ENCODE measurements at places on chromosomes 1 and 21. TPM values are rescaled to one million over a fixed set of nuclear protein-coding genes. Genes with fewer than 3 reads are reported as not detected.
A peak's percentile ranks its signal among the peaks of the same experiment; 100 is the strongest.

The GJA9 gene
- total RNA-seq, result not detected

The CCDC27 gene
- not detected for total RNA-seq

The CNIH3 gene
- total RNA-seq, result 1.5 TPM

The CD1D gene
- total RNA-seq, result not detected

The OR2T29 gene
- total RNA-seq, result not detected

DNA sequence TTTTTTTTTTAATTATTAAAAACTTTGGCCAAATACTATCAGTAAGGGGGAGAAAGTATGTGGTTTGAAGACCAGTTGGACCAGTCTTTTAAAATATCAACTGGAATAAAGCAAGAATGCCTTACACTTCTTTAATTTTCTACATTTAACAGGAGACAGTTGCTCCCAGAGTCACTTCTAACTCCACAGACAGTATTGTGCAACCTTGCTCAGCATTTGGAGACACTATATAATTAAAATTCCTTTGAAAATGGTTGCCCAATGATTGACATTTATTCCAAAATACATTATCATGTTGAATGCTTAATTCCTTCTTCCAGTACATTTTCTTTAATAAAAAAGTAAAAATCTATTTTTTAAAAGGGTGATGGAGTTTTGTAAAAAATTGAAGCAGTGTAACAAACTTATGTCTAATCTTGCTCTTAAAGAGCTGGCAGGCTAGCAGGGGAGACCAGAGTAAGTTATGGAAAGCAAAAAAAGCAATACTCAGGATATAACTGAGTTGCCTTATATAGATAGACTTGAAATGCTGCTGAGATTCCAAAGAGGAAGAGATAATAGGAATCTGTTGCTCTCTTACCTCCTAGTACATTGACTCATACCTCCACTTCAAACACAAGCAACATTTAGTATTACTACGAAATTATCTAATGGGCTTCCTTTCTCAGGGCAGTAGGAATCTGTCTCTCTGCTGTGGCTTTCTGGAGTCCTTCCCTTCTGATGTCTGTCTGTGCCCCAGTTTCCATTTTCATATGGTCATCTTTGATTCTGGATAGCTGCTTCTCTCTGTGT lies 69.7 kb upstream of the RGL1 start:
- H3K27ac ChIP-seq, result peak overlapping the region; percentile 50
- H3K36me3 ChIP-seq, result no peaks in the 10 kb centered on the region
- H3K27me3 ChIP-seq, result no peaks in the 10 kb centered on the region
- no peak overlapping the region for H3K4me3 ChIP-seq
- no peak for DNase-seq

DNA sequence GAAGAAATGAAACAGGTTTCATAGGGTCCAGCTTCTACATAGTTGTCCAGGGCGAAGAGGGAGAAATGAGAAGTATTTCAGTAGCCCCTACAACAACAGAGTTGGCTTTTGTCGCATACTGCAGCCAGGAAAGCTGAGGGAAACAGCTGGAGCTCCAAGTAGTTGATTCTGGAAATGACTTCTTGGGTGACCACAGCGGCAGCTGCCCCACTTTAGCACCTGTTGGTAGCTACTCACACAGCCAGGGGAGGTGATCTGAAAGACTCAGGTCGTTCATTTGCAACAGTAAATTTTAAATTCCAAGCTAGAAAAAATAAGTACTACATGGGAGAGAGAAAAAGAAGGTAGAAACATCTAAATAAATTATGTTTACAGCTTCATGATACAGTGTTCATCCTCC lies 2.3 kb downstream of the TTC13 start:
- no peak for DNase-seq
- H3K27ac ChIP-seq, result no peak overlapping the region

- H3K4me1 ChIP-seq, result peaks cover 17% of the 10 kb centered on the region
- no peak overlapping the region for H3K27ac ChIP-seq
- H3K4me3 ChIP-seq, result no peak overlapping the region
- no peak for DNase-seq
These were observed 18.9 kb downstream of the CDK18 start for GRCh38 chr1:205523261-205523890.

DNA sequence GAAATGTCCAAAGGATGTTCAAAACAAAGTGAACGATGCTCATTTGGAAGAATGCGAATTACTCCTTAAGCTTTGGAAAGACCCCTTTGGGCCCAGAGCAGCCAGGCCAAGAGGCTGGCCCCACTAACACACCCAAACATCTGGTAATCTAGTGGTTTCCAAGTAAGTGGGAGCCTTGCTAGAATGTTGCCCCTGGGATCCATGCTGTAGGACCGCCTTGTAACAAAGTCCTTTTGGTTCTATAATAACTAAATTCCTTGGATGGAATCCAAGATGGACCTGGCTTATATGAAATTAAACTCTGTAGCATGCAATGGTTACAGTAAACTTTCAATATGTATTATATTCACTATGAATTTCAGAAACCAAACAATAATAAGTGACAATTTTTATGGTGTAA lies 25.3 kb downstream of the GPR3 start:
- H3K27ac ChIP-seq, result peak overlapping the region; percentile 98
- DNase-seq, result no peak
- H3K4me3 ChIP-seq, result no peak overlapping the region
- H3K36me3 ChIP-seq, result peaks cover 28% of the 10 kb centered on the region

- peak overlapping the region; percentile 89 for H3K27ac ChIP-seq
- H3K27me3 ChIP-seq, result no peaks in the 10 kb centered on the region
- peaks cover 36% of the 10 kb centered on the region for H3K4me1 ChIP-seq
These were observed 2.1 kb downstream of the C1orf21 start for GRCh38 chr1:184388971-184389370.

DNA sequence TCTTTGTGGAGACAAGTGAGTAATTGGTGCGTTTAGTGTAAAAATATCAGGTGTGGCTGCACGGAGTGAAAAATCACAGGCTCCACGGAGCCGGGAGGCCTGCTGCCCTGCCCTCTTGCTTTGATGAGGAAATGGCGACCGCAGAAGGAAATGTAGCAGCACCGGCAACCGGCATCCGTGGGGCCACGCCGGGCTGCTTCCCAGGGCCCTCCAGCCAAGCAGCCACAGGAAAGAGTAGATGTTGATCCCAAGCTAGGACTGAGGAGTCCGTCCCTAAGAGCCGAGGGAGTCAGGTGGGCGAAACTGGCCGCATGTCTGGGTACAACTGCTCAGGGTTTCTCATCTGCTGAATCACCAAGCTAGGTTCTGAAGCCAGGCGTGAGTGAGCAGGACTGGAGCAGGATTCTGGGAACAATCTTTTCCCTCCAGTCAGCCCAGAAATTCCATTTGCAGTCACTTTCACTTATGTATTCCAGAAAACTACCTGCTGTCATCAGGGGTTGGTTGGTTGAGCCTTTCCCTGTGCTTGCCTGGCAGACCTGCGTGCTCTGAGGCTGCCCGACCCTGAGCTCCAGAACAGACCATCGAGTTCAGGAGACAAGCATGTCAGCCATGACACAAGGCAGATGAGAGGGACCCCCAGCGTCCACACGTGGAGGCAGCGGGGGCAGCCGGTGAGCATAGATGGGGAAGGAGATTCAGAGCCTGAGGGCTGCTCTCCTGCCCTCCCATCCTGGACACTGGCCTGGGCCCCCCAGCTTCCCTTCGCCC lies 5.8 kb upstream of the ITGB2 start:
- H3K36me3 ChIP-seq, result peaks cover 2% of the 10 kb centered on the region
- DNase-seq, result no peak
- H3K4me1 ChIP-seq, result peaks cover 51% of the 10 kb centered on the region
- H3K4me3 ChIP-seq, result no peak overlapping the region

- H3K36me3 ChIP-seq, result no peaks in the 10 kb centered on the region
- peaks cover 18% of the 10 kb centered on the region for H3K27me3 ChIP-seq
- H3K4me3 ChIP-seq, result no peak overlapping the region
- no peak overlapping the region for H3K27ac ChIP-seq
- DNase-seq, result peak; percentile 58
- no peaks in the 10 kb centered on the region for H3K4me1 ChIP-seq
These were observed 16.1 kb upstream of the KLHDC7A start for GRCh38 chr1:18464665-18465050.

DNA sequence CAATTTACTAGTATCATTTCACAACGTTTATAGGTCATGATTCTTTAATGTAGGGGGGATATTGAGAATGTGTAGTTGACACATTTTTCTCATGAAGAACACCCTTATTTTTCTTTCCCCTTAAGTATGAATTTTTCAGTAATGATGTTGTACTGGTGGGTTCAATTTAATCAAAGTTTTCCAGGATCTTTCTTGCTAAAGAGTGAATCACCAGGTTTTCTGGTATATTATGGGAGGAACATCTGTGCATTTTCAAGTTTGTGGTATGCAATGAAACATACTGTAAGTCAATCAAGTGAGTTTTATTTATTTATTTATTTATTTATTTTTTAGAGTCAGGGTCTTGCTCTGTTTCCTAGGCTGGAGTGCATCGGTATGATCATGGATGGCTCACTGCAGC lies 221.2 kb upstream of the PTGFR start:
- H3K4me3 ChIP-seq, result no peak overlapping the region
- H3K4me1 ChIP-seq, result no peaks in the 10 kb centered on the region
- H3K27me3 ChIP-seq, result peaks cover 15% of the 10 kb centered on the region
- no peak overlapping the region for H3K27ac ChIP-seq
- no peaks in the 10 kb centered on the region for H3K36me3 ChIP-seq

GRCh38 chr1:214991691-214992315 lies 90.7 kb upstream of the KCNK2 start:
- H3K27me3 ChIP-seq, result no peaks in the 10 kb centered on the region
- H3K4me3 ChIP-seq, result no peak overlapping the region
- H3K4me1 ChIP-seq, result peaks cover 12% of the 10 kb centered on the region
- H3K36me3 ChIP-seq, result no peaks in the 10 kb centered on the region

DNA sequence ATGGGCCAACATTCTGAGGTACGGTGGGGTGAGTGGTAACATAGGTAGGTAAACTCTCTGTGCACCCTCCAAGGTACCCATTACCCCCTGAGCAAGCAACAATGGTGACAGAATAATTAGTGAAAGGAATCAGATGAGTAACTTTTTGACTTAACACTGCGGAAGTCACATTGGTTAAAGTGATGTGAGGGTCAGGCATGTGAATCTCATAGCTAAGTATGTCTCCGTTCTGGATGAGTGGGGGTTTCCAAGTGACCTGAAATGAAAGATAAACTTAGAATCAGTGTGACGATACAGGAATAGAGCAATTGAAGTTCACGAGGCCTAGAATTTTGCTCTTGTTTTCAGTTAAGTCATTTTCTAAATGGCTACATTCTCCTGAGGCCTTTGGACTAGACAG lies 311.7 kb downstream of the KCTD3 start:
- DNase-seq, result no peak
- H3K4me3 ChIP-seq, result no peak overlapping the region
- no peak overlapping the region for H3K27ac ChIP-seq

DNA sequence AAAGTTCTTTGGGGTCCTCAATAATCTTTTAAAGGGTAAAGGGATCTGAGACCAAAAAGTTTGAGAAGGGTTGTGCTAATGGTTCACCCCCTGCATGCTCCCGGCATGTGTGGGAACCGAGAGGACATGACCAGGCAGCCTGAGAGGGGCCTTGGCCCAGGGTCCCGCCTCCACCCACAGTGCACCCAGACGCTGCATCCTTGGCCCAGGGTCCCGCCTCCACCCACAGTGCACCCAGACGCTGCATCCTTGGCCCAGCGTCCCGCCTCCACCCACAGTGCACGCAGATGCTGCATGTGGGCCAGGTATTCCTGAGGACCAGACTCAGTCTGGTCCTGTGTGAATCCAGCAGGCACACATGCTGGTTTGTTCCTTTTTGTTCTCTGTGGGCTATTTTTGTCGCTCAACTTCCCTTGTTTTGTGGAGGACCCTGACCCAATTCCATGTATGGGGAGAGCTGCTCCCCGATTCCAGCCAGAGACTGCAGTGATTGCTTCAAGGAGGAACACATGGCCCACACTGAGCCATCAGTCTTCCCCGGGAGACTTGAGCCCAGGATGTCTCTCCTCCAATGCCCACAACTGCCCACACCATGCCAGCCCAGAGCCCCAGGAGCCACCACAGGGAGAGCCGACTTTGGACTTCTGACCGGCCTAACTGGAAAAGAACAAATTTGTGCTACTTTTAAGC lies 3.5 kb downstream of the NPHP4 start:
- no peaks in the 10 kb centered on the region for H3K27me3 ChIP-seq
- peaks cover 21% of the 10 kb centered on the region for H3K4me1 ChIP-seq
- H3K36me3 ChIP-seq, result no peaks in the 10 kb centered on the region
- no peak overlapping the region for H3K27ac ChIP-seq
- H3K4me3 ChIP-seq, result no peak overlapping the region

DNA sequence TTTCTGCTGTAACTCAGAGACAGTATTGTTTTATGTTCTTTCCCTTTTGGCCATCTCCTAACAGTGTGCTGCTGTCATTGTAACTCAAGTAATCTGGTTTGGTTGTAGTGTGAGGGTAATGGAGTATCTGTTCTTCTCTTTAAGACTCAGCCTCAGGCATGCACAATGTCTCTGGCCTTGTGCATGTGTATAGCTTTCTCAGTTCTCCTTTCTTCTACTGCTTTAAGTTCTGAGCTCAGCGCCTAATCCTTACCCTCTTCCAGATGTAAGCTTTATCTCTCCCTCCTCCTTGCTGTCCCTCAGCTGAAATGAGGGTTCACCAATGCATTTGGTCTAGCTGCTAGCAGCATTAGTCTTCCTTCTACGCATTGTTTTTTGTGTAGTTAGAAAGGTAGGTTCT lies 1420.4 kb upstream of the PRMT6 start:
- no peaks in the 10 kb centered on the region for H3K36me3 ChIP-seq
- no peak overlapping the region for H3K4me3 ChIP-seq
- no peak for DNase-seq
- no peaks in the 10 kb centered on the region for H3K4me1 ChIP-seq

DNA sequence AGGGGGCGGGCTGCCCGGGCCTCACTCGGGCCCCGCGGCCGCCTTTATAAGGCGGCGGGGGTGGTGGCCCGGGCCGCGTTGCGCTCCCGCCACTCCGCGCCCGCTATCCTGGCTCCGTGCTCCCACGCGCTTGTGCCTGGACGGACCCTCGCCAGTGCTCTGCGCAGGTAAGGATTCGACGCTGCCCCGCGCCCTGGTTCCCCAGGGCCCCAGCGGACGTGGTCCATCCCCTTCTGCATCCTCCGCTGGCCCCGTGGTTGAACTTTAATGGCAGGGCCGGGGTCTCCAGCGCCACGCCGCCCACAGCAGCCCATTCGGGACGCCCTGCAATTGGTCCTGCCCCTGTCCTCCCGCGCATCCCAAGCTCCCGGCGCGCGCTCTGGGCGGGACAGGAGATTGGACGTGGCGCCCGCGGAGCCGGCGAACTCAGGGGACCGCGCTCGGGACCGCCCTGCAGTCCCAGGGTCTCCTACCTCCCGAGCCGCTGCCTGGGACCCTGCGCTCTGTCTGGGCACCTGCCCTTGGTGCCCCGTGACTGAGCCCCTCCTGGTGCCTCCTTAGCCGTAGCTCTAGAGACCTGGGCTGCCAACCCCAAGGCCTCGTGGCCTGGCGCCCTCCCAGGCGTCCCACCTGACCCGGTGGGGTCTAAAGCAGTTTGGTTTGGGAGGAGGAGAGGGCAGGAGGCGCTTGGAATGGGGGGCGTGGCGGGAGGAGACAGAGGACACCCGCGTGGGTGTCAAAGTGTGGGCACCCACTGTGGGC lies at the start of gene ALPL:
TSS of gene ALPL (plus strand) at position 73 of the 762 bp plus-strand sequence. CDS start 44,659 bp downstream, outside the sequence.
- peak within 1 kb of the TSS; percentile 73 for H3K27ac ChIP-seq
- H3K4me1 ChIP-seq, result peaks cover 33% of the 10 kb centered on the region
- DNase-seq, result no peak
- H3K36me3 ChIP-seq, result no peaks in the 10 kb centered on the region
- peak within 1 kb of the TSS; percentile 74 for H3K4me3 ChIP-seq
- H3K27me3 ChIP-seq, result peaks cover 7% of the 10 kb centered on the region
